ENCODE measurements at places on chromosomes 5 and 9. TPM values are rescaled to one million over a fixed set of nuclear protein-coding genes. Genes with fewer than 3 reads are reported as not detected.

DNA sequence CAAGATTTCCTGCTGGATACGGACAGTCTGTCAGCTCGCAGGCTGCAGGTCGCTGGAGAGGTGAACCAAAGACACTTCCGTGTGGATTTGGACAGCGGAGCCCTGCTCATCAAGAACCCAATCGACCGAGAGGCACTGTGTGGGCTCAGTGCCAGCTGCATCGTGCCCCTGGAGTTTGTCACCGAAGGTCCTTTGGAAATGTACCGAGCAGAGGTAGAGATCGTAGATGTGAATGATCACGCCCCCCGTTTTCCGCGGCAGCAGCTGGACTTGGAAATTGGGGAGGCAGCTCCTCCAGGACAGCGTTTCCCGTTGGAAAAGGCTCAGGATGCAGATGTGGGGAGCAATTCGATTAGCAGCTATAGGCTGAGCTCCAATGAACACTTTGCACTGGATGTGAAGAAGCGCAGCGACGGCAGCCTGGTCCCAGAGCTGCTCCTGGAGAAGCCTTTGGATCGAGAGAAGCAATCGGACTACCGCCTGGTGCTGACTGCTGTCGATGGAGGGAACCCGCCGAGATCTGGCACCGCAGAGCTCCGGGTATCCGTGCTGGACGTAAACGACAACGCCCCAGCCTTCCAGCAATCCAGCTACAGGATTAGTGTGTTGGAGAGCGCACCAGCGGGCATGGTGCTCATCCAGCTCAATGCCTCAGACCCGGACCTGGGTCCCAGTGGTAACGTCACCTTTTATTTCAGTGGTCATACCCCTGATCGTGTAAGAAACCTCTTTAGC, 658 bp downstream of the PCDHGC4 start:
- H3K36me3 ChIP-seq = peaks cover 8% of the 10 kb centered on the region
- peaks cover 8% of the 10 kb centered on the region for H3K27me3 ChIP-seq
- no peak for DNase-seq

DNA sequence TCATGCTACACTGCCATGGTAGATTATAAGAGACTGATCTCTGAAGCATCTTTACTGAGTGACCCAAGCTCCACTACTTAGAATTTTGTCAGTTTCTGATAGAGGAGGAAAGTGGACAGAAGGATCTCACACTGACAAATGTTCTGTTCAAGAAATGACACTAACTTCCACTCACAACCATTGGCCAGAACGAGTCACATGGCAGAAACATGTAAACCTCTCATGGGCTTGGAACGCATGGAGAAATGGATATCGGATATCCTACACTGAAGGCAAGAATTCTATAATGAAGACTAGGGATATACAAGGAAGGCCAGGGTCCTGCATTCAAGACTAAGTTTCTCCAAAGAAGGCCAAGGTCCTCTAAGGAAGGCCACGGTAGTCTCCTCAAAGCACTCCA, 31.1 kb downstream of the EGFLAM start:
- no peak for DNase-seq
- H3K27me3 ChIP-seq = no peaks in the 10 kb centered on the region
- H3K4me3 ChIP-seq = no peak overlapping the region
- no peaks in the 10 kb centered on the region for H3K4me1 ChIP-seq

GRCh38 chr5:160649304-160649703, 202.7 kb downstream of the ATP10B start:
- peak; percentile 39 for DNase-seq
- H3K27ac ChIP-seq = no peak overlapping the region
- H3K27me3 ChIP-seq = no peaks in the 10 kb centered on the region
- H3K4me3 ChIP-seq = no peak overlapping the region

DNA sequence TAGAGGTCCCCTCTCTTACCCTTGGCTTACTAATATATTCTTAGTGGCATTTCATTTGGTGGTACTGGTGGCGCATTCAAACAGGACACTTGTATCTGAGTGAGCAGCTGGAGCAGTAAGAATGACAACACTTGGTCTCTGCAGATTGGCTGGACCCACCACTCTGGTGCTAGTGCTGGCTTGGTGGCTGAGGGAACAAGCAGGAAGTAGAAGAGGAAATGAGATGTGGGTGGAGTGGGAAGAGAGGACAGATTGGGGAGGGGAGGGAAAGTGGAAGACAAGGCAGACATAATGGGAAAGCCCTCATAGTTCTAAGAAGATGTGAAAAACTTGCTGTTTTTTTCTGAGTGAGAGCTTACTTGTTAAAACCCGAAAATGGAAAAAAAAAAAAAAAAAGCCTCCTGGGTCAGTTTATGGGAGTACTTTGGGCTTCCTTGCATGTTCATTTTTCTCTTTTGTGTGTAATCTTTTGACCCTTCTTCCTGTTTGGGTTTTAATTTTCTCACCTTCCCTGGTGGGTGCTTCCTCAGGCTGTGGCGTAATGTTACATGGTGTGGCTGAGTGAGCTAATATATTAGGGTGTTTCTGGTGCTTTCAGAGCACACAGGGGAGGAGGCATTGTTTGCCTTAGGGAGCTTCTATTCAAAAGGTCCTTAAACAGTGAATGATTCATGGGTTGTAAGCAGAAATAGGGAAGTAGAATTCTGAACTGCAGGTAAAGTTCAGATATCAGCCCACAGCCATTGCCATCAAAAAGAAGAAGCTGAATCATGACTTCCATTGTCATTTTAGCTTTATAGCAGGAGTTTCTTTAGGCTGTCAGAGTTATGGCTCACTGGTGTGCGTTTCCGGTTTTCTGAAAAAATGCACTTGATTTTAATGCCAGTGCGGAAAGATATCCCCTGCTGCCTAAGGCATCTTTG, 52.3 kb downstream of the TLE4 start:
- H3K4me1 ChIP-seq = no peaks in the 10 kb centered on the region
- no peak for DNase-seq
- no peaks in the 10 kb centered on the region for H3K27me3 ChIP-seq
- H3K36me3 ChIP-seq = no peaks in the 10 kb centered on the region

DNA sequence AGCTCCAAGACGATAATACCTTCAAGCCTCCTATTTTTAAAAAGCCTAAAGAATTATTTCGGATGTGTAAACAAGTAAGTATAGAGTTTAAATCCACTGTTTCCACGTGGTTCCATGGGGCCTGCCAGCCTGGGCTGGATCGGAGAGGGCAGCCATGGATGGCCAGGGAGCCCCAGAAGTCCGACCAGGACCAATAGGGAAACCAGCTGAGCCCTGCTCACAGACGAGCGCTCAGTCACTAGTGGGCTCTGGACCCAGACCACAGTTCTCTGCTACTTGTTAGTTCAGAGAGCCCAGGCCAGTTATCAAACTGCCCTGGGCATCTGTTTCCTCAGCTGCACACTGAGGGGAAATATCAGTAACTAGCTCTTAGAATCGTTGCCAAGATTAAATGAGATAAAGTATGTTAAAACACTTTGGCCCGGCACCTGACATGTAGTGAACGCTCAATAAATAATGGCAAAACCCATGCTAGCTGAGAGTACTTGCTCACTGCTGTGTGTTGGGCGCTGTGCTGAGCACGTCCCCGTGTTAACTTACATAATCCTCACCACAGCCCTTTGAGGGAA, 124.8 kb downstream of the RGS3 start:
- H3K4me3 ChIP-seq = no peak overlapping the region
- DNase-seq = no peak
- H3K27me3 ChIP-seq = no peaks in the 10 kb centered on the region
- H3K4me1 ChIP-seq = peaks cover 2% of the 10 kb centered on the region
- H3K27ac ChIP-seq = no peak overlapping the region

The FOXI1 gene
- not detected for total RNA-seq

GRCh38 chr5:11248966-11249365, 487.9 kb upstream of the DAP start:
- no peak overlapping the region for H3K27ac ChIP-seq
- H3K36me3 ChIP-seq = no peaks in the 10 kb centered on the region
- H3K4me1 ChIP-seq = peaks cover 5% of the 10 kb centered on the region

DNA sequence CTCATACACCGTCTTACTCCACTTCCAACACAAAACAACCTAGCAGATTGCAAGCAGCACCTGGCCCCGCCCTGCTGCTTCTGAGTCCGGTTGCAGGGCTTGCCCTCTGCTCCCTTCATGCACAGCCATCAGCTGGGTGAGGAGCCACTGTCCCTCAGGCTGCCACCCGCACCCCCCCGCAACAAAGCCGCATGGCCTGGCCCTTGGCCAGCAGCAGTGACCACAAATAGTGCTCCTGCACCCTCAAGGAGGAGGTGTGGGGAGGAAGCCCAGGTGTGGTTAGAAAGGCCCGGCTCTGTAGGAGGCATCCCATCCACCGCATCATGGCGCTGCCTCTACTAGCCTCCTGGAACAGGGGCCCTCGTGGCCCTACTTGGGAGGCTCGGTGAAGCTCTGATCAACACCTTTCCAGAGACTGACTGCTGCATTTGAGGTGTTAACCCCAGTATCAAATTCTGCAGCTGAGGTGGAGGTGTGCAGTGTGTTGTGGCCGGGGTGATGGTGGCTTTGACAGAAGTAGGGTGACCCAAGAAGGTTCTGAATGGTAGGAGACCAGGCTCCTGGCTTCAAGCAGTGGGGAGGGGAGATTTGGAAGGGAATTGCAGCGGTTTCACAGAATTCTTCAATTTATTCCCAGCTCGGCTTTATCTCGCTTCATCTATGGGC, 52.7 kb downstream of the WNK2 start:
- H3K27ac ChIP-seq = no peak overlapping the region
- H3K4me1 ChIP-seq = no peaks in the 10 kb centered on the region
- no peak for DNase-seq
- H3K4me3 ChIP-seq = no peak overlapping the region

- DNase-seq = no peak
- H3K36me3 ChIP-seq = peaks cover 32% of the 10 kb centered on the region
- no peak overlapping the region for H3K27ac ChIP-seq
- no peaks in the 10 kb centered on the region for H3K27me3 ChIP-seq
- H3K4me1 ChIP-seq = peaks cover 6% of the 10 kb centered on the region
- H3K4me3 ChIP-seq = no peak overlapping the region
These were observed 38.9 kb downstream of the MTMR12 start for GRCh38 chr5:32273821-32274220.

DNA sequence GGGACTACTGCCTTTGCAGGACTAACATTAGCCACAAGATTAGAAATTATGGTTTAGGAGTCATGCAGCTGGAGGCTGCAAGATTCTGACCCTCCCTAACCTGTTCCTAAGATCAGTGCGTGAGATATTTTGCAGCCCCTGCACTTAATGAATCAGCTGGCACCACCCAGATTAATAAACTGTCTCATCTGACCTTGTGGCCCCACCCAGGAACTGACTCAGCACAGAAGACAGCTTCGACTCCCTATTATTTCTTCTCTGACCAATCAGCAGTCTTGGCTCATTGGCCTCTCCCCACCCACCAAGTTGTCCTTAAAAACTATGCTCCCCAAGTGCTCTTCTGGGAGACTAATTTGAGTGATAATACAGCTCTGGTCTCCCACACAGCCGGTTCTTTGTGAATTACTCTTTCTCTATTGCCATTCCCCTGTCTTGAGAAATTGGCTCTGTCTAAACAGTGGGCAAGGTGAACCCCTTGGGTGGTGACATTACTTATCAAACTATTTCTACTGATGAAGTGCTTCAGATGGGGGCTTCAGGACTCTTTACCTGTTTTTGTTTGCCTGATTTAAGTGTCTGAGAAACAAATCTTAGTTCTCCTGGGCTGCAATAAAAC, 17.0 kb downstream of the CTSL start:
- H3K4me1 ChIP-seq = no peaks in the 10 kb centered on the region
- DNase-seq = no peak
- H3K36me3 ChIP-seq = peaks cover 14% of the 10 kb centered on the region
- H3K27me3 ChIP-seq = no peaks in the 10 kb centered on the region
- no peak overlapping the region for H3K4me3 ChIP-seq

- H3K4me1 ChIP-seq = no peaks in the 10 kb centered on the region
- H3K36me3 ChIP-seq = no peaks in the 10 kb centered on the region
- no peak overlapping the region for H3K27ac ChIP-seq
- no peak for DNase-seq
- H3K27me3 ChIP-seq = no peaks in the 10 kb centered on the region
These were observed 162.7 kb upstream of the SGCD start for GRCh38 chr5:156164306-156164705.

The CCL27 gene
- total RNA-seq = 0.28 TPM

DNA sequence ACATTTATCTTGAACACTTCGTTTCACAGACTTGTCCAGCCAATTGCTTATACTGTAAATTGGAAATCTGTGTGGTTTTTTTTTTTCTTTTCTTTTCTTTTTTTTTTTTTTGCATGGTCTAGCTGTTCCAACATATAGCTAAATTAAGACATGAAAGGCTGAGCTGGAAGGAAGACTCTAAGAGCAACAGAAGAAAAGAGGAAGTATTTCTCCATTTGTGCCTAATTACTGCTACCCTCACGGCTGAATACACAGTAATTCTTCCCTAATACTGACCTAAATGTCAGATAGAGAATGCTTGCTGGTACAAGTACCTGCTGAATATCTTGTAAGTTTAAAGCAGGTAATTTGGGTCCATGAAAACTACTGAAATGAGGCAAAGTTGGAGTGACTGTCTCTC, 11.0 kb upstream of the HAPLN1 start:
- no peak overlapping the region for H3K4me3 ChIP-seq
- no peak overlapping the region for H3K27ac ChIP-seq
- no peaks in the 10 kb centered on the region for H3K4me1 ChIP-seq
- H3K36me3 ChIP-seq = peaks cover 10% of the 10 kb centered on the region
- no peaks in the 10 kb centered on the region for H3K27me3 ChIP-seq

DNA sequence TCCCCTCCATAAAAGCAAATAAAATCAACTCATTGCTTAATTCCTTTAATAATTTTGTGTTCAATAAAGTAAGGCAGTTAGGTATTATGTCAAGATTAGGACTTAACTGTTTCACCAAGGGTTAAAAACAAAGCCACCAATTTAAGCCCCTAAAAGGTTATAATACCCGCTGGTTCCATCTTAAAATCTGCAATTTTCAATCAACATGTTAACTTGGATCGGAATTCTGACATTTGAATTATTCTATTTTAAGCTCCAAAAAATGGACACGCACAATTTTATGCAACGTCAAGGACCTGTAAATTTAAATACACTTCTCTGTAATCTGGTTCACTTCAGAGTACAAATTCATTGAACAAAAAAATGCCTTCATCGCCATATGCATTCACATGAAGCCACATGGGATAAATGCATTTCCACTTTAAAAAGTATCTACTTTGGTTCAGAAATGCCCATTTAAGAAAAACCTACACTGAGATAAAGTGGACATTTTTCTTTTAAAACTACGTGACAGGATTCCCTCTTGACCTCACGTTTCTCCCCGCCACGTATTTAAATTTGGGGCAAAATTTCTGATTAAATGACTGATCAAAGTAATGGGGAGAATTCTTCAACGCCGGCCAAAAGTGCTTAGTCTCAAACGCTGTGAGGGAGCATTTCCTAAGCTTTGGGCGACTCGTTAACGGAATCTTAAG, 721 bp downstream of the GIN1 start:
- H3K4me3 ChIP-seq = peak overlapping the region; percentile 99
- H3K27me3 ChIP-seq = no peaks in the 10 kb centered on the region
- no peaks in the 10 kb centered on the region for H3K4me1 ChIP-seq
- no peak for DNase-seq
- no peaks in the 10 kb centered on the region for H3K36me3 ChIP-seq

- peak; percentile 41 for DNase-seq
- no peak overlapping the region for H3K4me3 ChIP-seq
- no peaks in the 10 kb centered on the region for H3K4me1 ChIP-seq
- H3K36me3 ChIP-seq = no peaks in the 10 kb centered on the region
- H3K27ac ChIP-seq = no peak overlapping the region
- peaks cover 31% of the 10 kb centered on the region for H3K27me3 ChIP-seq
These were observed 22.1 kb downstream of the LMX1B start for GRCh38 chr9:126635661-126636439.
